Naive B cell (primary cell): ENCODE measurements at places on chromosomes 6 and 20.

GRCh38 chr6:161792851-161793493 lies 519.1 kb upstream of the AGPAT4 start:
- no peak for DNase-seq

- DNase-seq, result no peak
Measured at GRCh38 chr6:165668951-165669350, 5.9 kb upstream of the PDE10A start.

DNA sequence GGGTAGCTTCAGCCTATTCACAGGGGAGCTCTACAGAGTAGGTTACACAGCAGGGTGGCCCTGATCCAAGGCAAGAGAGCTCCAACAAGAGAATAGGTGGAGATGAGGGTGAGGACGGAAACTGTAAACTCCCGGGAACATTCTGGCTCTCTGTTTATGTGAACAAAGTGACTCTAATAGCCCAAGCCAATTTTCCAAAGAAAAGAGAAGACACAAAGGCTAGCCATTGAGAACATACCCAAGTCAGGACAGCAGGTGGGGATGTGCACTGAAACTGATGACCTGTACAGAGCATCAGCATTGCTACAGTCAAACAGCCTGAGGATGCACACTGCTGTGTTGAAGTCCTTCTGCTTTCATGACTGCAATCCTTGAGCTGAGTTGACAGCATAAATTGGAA lies 136.0 kb upstream of the TOP1 start:
- DNase-seq, result no peak

DNA sequence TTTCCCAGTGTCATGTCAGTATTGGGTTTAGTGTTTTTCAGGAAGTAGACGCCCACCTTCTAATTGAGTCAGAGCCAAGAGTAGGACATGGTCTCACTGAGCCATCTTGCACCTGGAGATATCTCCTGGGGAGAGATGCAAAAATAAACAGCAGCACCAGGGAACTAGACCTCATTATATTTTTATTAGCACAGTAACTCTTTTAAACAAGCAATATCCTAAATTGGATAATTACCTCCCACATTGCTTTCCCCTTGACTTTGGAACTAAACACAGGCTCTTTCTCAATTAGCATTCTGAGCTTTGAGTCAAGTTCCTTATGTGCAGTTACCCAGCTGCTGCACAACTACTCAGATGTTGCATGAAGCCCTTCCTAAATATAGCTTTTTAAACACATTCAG lies 175.4 kb downstream of the IBTK start:
- no peak for DNase-seq

DNA sequence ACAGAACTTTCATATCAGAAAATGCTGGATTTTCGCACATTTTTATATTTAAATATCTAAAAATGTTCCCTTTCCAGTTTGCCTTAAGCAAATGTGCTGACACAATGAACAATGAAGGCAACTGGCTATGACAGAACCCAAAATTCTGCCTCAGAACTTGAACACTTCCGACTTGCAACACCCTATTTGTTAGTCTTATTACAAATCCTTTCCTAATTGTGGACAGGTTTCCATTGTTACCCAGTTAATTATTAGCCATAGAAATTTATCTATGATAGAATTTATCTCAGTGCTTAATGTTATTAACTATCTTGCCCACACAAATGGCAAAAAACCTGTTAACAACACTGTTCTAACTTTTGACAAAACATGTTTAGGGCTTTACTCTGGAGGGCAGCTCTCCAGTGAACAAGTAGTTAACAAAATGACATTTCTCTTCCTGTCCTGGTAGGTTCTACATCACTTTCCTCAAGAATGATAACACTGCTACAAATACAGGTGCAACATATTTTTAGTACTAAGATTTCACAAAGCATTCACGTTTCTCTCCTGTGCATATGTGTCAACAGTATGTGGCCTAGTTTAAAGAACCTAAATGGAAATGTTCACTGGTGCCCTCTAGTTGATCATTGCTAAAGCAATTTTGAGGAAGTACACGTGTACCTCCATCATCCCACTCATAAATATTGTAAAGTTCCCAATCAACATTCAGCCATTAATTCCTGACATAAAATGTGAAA lies 58.4 kb downstream of the HIVEP2 start:
- peak; percentile 68 for DNase-seq

DNA sequence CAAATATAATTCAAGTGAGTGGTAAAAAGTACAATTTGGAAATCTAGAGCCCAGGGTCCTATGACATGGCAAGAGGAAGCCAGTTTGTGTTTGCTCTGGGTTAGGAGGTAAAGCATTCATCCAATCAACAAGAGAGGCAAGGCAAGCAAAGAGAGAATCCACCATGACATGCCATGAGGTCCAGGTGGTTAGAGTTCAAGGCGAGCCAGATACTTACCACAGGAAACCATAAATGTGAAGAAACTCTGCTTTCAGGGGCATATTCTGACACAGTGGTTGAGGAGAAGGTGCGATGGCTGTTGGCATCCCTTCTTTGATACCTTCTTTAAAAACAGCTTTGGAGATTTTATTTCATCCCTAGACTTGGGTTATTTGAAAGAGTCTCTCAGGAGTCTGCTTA lies 193.8 kb upstream of the MAN1A1 start:
- DNase-seq, result no peak

DNA sequence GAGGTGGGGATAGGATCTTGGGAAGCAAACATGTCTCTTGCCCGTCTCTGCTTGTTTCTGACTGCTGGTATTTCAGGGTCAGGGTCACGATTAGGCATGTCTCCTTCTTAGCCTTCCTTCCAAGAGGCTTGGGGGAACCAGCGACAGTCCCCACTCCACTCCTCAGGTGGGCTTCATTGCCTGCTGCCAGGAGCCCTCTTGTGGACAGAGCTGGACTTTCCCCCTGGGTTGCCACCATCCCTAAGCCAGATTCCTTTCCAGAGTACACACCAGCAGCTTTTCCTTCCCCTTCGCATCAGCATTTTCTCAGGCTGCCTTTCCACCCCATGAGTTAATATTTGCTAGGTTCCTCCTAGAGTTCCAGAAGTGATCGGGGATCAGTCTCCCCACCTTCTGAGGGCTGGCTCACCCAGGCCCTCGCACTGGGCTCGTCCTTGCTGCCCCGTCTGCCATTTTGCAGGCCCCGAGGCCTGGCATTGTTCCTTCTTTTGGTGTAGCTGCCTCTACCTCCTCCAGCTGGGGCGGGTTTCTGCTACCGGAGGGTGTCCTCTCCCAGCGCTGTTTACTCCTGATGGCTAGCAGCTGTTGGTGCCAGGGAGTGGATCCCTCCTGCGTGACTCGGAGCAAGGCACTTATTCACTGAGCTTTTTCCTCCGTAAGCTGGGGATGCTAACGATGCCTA lies 8.8 kb upstream of the C20orf144 start:
- peak; percentile 45 for DNase-seq

- DNase-seq, result no peak
Measured at GRCh38 chr20:20202768-20203167, 150.4 kb downstream of the CFAP61 start.

- no peak for DNase-seq
Measured at GRCh38 chr6:140225701-140226436, 851.4 kb upstream of the CITED2 start.

DNA sequence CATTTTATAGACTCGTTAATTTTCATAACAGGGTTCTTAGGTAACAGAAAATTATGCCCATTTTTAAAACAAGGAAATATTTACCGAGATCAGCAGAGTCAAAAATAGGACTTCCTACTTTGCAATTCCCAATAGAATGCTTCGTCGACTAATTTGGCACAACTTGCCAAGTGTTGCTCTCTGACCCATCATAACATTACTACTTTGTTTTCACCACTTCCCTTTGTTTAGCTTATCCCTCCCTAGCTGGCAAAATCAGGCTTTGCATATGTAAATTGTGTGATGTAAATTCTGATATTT lies 914 bp upstream of the RANBP9 start:
- DNase-seq, result no peak

DNA sequence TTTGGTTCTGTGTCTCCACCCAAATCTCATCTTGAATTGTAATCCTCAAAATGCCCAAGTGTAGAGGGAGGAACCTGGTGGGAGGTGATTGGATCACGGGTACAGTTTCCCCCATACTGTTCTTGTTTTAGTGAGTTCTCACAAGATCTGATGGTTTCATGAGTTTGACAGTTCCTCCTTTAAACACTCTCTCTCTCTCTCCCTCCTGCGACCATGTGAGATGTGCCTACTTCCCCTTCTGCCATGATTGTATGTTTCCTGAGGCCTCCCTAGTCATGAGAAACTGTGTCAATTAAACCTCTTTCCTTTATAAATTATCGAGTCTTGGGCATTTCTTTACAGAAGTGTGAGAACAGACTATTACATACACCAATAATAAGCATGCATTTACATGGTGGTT lies 12.1 kb upstream of the EYS start:
- no peak for DNase-seq

DNA sequence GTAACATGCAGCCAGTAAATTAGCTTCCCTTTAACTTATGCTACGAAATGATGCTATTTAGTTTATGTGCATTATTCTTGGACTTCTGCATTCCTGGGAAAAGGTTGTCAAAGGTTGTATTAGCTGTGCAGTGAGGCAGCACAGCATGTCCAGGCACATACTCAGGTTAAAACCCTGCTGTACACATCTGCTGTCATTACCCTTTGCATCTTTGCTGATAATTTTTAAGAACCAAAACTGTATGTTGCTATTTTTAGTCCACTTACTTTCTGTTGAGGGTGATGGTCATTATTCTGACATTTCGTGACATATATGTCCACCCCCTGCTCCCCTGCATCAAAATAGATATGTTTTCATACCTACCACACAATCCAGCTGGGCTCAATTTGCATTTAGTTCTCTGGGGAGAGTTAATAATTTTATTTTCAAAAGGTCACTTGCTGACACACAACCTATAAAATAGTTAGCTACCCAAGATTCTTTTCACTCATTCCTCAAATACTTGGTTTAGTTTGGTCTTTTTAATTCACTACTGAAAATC lies 142.5 kb upstream of the SPACA1 start:
- no peak for DNase-seq

GRCh38 chr6:31172973-31173384 lies 2.5 kb upstream of the POU5F1 start:
- DNase-seq, result no peak

- no peak for DNase-seq
Measured at GRCh38 chr20:40565682-40566040, 123.4 kb downstream of the MAFB start.

DNA sequence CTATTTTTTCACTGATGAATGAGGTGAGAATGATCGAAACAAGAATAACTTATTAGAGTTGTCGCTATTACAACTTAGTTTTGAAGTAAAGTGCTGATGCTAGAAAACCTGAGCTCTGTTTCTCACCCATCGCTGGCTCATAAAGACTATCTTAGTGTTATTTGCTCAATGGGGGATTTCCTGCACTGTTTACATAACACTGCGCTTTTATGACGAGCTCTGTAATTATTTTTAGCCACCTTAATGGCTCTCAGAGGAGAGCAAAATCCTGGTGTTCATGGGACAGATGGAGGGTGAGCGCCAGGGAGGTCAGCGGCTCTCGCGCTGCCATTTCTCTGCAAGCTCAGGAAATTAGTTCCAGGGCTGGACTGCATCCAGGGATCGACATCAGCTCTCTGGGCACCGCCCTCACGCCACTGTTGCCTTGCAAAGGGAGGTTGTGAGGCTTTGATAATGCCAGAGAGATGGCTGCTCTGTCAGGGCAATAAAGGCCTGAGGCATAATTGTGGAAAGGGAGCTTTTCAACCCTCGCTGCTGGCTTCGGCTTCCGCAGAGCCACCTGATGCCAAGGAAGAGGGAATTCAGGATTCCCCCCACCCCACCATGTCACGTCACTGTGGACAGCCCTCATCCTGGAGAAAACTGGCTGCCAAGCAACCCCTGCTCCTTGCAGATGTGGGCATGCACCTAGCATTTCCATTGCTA lies 72.0 kb downstream of the DACT2 start:
- DNase-seq, result no peak

- DNase-seq, result no peak
Measured at GRCh38 chr6:130900913-130901312, 73.7 kb downstream of the SMLR1 start.

- no peak for DNase-seq
Measured at GRCh38 chr6:158860279-158860865, 41.2 kb upstream of the EZR start.

DNA sequence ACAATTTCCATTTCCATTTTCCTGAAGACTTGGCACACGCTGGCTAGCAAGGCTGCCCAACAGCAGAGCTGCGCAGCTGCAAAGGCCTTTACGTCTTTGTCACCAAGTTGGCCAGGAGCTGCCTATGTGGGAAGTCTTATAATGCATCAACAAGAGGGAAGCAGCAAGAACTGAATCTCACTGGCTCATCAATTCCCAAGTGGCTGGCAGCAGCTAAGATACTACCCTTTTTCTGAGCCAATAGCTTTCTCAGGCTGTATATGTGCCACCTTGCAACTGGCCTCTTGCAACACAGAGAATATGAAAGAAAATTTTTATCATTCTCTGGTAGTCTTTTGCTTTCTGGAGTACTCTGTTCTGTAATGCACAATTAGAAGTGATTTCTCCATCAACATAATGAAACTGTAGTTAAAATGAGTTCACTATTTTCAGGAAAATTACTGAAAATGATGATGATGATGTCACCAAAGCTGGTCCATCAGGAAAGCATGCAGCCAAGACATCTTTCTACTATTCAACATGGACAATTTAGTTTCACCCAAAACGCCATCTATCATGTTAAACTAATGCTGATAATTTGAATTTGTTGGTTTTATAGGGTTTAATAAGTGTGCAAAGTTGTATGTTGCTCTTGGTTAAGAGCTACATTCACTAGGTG lies 97.3 kb upstream of the FOXA2 start:
- no peak for DNase-seq

- no peak for DNase-seq
Measured at GRCh38 chr20:23106271-23106851, 20.2 kb upstream of the CD93 start.

DNA sequence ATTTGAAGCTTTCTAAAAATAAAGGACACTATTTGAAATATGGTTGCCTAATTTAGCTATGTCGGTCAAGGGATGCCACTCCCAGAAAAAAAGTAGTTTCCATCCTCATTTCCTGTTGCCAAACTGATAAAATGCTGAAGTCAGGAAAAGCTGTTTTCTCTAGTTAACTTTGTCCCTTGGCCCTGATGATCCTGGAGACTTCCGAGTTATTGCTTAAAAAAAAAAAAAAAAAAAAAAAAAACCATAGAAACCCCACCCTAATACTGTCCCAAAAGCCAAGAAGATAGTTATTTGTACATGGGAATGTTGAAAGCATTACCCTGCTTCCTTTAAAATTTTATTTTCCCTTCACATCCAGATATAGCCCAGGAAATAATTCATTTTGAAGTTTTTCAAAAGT lies 236.7 kb downstream of the SOD2 start:
- no peak for DNase-seq

- no peak for DNase-seq
Measured at GRCh38 chr6:46715141-46715540, 20.0 kb downstream of the PLA2G7 start.

GRCh38 chr20:4086771-4087687 lies 71.7 kb upstream of the RNF24 start:
- no peak for DNase-seq

- no peak for DNase-seq
Measured at GRCh38 chr6:99993533-99994251, at the start of gene MCHR2. Gene MCHR2 (minus strand): TSS chr6:99994223. CDS start chr6:99956147, 38,076 bp downstream.
